ENCODE measurements at places on chromosomes 2 and 18.

GRCh38 chr18:59458575-59458974 lies 99.5 kb upstream of the LMAN1 start:
- DNase-seq = no peak

DNA sequence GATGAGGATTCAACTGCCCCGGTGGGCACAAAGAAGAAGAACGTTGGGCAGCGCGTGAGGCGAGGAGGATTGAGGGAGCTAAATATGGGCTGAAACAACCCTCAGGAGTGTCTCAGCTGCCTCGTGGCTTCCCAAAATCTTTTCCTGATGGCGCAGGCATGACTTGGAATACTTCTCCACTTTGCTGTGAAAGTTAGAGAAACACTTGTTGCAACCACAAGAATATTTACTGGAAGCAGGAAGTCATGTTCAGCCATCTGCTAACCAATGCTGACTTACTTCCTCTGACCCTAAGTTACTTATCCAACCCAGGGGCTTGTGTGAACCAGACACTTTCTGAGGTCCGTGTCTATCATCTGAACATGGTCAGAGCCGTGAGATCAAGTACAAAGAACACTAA lies 148.8 kb downstream of the ARL4C start:
- DNase-seq = no peak

DNA sequence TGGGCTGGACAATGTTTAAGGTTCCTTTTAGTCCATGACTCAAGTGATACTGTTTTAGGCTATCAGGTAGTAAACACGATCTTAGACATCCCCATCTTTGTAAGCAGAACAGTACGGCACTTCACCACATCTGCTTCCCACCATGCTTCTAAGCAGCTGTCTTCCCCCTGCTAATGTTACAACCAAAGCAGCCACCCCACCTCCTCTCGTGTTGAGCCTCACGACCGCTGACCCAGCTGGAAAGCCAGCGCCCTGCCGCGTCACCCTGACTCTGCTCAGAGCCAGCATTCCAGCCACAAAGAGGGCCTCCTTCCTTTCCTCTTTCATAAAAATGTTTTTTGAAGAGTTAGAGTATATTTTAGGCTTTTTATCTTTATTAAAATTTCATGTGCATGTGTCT lies 9.4 kb downstream of the MTERF4 start:
- DNase-seq = no peak

DNA sequence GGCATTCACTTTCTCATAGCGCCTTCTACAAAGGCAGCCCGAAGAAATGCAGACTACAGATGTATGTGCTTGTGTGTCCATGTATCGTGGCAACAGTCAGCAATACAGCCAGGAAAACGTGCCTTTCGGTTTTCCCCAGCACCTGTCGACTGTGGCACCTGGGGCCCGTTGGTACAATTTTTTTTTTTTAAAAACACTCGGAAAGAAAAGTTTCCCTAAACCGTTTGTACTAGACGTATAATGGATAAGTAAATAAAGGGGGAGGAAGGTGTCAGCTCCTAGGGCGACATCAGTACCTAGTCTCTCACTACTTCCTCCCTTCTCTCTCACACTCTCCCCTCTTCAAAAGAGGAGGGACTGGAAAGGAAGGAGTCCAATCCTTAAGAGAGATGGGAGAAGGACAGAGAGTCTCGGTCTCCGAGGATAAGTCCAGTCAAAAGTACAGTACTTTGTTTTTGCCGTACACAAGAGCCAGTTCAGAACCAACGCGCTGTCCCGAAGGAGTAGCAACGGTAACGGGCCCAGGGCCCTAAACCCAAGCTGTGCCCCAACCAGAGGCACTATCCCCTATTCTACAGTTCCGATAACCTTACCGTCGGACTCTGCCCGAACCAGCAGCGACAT lies 759 bp downstream of the PPP4R3B start:
- DNase-seq = peak; percentile 71

DNA sequence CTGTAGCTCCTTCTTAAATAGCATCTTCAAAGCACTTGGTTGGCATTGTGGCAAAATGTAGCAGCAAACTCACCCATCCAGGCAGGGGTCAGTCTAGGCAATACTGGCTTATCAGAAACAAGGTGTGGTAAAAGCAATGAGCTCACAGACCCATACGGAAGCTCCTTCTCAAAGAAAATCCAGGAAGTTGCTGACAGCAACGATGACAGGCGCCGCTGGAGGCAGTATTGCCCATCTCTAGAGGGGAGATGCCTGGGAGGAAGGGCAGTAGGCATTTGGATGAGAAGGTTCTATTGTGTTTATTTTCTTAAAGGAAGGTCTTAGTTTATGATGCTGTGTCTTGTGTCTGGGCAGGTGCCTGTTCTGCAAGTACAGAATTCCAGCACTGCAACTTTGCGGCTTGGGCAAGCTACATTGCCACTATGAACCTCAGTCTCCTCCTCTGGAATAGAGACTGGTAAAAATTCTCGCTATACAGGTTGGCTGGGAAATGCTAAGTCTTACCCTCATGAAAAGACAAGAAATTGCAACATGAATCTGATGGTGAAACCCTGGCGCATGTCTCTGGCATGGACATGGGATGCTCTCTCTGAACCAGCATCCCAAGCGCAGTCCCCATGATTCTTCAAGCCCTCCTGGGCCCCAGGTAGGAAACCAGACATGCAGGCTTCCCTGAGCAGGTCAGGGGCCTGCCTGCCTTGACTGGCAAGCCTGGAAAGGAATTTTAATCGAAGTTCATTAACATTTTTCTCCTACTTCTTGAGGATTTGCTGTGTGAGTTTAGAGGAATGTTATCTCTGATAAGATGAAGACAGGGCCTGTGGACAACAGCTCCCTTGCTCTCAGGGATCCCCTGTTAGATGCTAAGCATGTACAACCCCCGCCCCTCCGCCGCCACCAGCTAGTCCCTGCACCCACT lies 156.0 kb downstream of the TFCP2L1 start:
- DNase-seq = no peak

- DNase-seq = no peak
These were observed 11.9 kb downstream of the QPCT start for GRCh38 chr2:37356299-37356698.

DNA sequence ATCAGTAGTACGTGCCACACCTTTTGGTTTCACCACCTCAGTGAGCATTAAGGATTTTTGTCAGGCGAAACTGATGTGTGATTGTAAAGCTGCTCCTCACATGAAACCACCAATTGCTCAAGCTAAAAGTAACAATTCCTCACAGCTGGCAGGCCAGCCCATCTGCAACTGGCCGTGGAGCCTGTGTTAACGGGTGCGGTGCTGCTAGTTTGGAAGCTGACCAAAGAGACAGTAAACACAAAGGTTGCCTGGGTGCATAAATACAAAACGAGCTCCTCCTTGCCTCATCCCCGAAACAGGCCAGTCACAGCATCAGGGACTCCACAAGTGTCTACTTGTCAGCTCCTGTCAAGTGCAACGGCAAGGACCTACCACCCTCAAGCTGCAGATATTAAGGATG lies 32.0 kb downstream of the LGALSL start:
- DNase-seq = no peak

GRCh38 chr2:36800381-36800780 lies 103.9 kb downstream of the VIT start:
- DNase-seq = no peak

GRCh38 chr18:8389391-8390340 lies 219.6 kb upstream of the RAB12 start:
- no peak for DNase-seq

- DNase-seq = no peak
These were observed 115.3 kb upstream of the STON1 start for GRCh38 chr2:48414640-48414979.

DNA sequence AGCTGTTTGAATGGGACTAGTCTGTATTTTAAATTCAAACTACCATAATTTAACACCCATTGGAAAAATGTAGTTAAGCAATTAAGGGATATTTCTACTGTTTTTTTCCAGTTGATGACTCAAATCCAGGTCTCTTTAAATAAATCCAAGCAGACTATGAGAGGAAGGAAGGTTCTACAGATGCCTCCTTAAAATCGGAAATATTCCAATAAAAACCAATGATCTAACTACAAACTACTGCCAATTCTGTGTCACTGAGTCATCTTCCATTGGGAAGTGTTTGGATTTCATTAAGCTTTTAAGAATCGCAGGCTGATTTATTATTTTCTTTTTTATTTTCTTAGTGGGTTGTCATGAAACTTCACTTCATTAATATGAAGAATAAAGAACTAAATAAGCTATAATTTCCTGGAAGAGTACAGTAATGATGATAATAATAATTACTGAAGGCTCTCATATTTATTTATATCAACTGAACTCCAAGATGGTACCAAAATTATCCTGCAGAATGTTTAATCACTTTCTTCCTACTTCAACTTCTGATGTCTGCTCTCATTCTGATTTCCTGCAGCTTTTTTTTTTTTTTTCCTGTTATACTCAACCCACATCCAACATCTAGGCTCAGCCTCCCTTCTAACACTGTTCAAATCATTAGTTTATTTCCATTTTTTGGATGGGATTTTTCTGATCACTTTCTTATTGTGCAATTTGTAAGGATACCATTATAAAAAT lies 166.3 kb upstream of the FN1 start:
- no peak for DNase-seq

GRCh38 chr18:23330423-23330822 lies 122.7 kb upstream of the RIOK3 start:
- no peak for DNase-seq

GRCh38 chr18:26546875-26547645 lies 1.3 kb downstream of the KCTD1 start:
- DNase-seq = no peak

DNA sequence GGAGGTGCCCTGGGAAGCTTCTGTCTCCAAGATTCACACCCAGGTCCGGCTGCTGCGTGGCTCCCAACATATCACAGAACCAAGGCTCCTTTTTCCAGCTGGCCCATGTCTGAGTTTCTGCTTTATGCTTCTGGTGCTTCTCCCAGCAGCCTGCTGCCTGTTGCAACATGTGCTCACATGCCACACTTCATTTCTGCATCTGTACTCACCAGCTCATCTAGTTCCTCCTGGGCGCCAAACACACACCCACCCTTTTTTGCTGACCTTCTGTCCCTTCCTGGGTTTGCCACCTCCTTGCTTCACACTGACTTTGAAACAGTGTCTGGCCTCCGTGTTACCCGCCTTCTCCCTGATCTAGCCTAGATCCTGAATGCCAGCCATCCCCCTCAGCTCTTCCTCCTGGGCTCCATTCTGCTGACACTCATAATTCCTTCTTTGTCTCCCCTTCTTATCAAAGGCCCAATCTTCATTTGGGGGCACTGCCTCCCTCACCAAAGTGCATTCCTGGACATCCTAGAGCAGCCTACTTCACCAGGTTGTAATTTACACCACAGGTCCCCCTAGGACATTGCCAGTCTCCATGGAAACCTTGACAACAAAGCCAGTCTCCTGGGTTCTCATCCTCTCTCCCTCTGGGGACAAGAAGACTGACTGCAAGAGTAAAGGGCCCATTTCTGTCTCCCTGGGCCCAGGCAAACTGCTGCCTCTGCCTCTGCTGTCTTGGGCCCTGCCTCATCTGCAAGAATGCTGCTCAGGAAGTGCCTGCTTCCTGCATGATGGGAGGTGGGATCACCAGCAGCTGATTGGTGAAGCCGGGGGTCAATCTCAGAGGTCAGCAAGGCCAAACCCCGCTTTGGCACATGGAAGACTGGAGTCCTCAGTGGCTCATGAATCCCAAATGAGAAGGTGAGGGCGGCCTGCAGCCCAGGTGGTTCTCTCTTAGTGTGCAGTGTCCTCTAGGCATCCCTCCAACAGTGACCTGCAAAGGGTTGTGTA lies 13.9 kb upstream of the PROM2 start:
- no peak for DNase-seq

- peak; percentile 23 for DNase-seq
These were observed 634 bp downstream of the PTPRM start for GRCh38 chr18:7567474-7568425.

- peak; percentile 34 for DNase-seq
These were observed 24.1 kb downstream of the MRPL35 start for GRCh38 chr2:86223140-86223926.

GRCh38 chr18:24740829-24741228 lies 280.4 kb downstream of the HRH4 start:
- DNase-seq = no peak

GRCh38 chr2:230360028-230360427 lies 33.0 kb downstream of the SP140L start:
- no peak for DNase-seq

- no peak for DNase-seq
These were observed 39.9 kb downstream of the TANK start for GRCh38 chr2:161199912-161200701.

DNA sequence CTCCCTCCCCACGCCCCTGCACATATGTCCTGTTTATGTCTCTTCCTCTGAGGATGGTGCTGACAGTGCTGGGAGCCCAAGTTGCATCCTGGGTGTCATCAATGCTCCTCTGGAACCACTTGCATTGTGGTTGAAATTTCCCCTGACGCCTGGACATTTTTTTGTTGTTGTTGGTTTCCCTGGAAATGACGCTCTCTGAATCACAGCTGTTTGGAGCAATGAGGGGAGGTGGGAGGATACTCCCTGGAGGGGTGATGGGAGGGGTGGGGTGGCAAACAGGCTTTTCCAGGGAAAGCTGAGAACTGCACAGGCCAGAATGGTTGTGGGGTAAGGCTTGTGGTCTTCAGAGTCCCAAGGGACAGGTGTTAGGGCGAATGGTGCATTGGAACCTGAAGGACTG lies 29.6 kb downstream of the CELF4 start:
- no peak for DNase-seq

GRCh38 chr18:57831597-57832377 lies 28.7 kb upstream of the ATP8B1 start:
- DNase-seq = no peak

DNA sequence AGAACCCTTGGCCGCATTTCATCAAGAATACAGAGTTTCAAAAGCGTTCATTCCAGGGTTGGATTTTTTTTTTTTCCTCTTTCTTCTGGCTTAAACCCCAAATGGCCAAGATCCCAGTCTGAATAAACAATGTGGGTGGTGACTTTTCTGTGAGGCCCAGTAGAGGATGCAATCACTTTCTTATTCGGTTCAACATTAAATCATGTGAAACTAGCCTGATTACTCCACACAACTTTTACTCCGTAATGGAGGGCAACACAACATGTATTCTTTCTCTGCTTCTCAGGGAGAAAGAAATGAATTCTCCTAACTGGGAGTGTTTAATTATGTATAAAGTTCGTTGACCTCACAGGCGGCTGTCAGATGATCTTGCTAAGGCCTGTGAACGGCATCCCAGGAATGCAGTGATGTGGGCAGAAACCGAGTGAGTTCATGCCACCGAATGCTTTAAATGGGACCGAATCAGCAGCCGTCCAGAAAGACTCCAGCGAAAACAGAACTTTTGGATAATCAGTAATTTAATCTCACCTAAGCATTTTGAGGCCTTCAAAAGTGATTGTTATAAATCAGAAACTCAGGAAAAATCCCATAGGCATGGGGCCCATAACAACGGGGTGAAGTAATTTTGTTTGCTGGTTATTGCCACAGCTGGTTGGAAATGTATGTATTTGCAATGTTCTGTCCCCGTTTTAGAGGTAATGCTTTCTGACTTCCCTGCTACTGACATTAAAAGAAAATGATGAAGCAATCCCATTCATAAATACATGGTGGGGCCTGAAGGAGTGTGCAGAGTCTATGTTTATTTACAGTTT lies 81.5 kb downstream of the BCL2 start:
- DNase-seq = no peak
